ENCODE measurements at places on chromosomes 5 and 9. TPM values are rescaled to one million over a fixed set of nuclear protein-coding genes. Genes with fewer than 3 reads are reported as not detected.

- H3K27ac ChIP-seq = no peak overlapping the region
- no peak overlapping the region for H3K4me3 ChIP-seq
- H3K27me3 ChIP-seq = no peaks in the 10 kb centered on the region
- H3K4me1 ChIP-seq = no peaks in the 10 kb centered on the region
- H3K36me3 ChIP-seq = no peaks in the 10 kb centered on the region
These were observed 119.1 kb upstream of the TBC1D2 start for GRCh38 chr9:98374385-98375051.

Gene LTC4S
- 8.8 TPM for total RNA-seq

GRCh38 chr5:73418244-73418691 lies 30.3 kb downstream of the FOXD1 start:
- no peak for DNase-seq
- H3K27me3 ChIP-seq = peaks cover 76% of the 10 kb centered on the region
- no peak overlapping the region for H3K4me3 ChIP-seq
- H3K36me3 ChIP-seq = no peaks in the 10 kb centered on the region
- H3K27ac ChIP-seq = no peak overlapping the region
- H3K4me1 ChIP-seq = no peaks in the 10 kb centered on the region

DNA sequence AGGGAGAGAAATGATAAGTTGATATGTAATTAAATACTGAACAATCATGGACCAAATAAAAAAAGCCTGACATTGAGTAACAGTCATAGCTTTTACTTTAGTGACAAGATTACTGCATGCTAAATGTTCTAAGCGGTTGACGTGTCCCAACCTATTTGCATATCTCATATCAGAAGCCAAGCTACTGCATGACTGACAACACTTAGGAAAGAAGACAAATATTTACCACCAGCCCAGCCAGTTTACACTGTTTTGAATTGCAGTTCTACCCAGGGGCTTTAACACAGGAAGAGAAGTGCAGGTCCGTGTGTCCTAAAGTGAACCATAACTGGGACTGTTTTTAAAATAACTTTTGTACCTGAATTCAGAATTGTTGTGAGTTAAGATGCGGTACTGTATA lies 219.9 kb downstream of the PRDM9 start:
- H3K4me3 ChIP-seq = no peak overlapping the region
- H3K36me3 ChIP-seq = no peaks in the 10 kb centered on the region
- H3K27me3 ChIP-seq = no peaks in the 10 kb centered on the region

Data from breast epithelium (tissue), 4 donors.